Activated T-cell treated with anti-CD3 and anti-CD28 coated beads, Interleukin-2, amount 50 U/mL, for 4 hours (primary cell): ENCODE measurements at places on chromosomes 5 and 9. TPM values are rescaled to one million over a fixed set of nuclear protein-coding genes. Genes with fewer than 3 reads are reported as not detected.

DNA sequence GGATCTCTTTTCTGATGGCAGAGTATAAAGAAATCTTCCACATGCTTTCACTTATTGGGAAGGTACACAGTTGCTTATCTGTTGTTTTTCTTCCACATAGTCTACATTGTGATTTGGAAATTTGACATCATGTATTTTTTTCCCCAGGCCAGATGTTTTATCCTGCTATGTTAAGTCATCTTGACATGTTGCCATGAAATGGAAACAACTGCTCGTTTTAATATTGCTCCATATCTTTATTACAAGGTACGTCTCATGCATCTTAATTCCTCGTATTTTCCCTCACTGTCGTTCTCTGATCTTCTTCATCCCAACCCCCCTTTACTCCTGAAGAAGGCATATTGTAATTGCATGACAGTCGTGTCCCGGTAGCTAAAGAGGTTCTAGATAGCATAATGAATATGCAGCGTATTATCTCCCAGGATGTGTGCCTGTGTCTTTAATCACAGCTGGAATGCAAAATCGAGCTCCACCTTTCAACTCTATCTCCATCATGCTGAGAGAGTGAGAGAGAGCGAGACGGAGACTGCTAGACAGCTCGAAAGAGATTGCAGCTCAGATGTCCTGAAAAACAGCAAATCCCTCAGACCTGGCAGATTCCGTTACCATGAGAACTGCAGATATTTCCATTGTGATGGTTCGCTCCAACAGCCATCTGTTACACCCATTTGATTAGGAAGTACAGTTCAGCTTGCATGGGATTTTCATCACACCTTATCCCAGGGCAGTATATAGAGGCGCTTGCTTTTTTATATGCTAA lies 281.7 kb downstream of the TMEM38B start:
- DNase-seq: no peak

- DNase-seq: no peak
Measured at GRCh38 chr9:131421691-131422090, 27.8 kb downstream of the PRRC2B start.

TMC1 gene
- total RNA-seq: not detected

HSPA4 gene
- 277 TPM for total RNA-seq

DNA sequence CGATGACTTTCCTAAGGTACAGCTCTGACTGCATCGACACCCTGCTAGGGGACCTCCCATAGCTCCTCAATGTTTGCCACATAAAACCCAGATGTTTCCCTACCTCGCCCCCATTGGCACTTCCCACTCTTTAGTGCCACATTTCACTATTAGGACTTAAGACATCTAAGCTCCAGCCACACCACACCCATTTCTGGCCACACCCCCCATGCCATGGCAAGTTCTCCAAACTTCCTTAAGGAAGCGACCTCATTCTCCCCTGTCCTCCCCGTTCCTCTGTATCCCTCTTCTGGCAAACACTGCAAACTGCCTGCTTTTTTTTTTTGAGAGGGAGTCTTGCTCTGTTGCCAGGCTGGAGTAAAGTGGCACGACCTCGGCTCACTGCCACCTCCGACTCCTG lies 62.9 kb downstream of the USP20 start:
- no peak for DNase-seq

NPR3 gene
- total RNA-seq: 0.08 TPM

- DNase-seq: no peak
Measured at GRCh38 chr9:117276444-117276843, 138.4 kb downstream of the ASTN2 start.

DNA sequence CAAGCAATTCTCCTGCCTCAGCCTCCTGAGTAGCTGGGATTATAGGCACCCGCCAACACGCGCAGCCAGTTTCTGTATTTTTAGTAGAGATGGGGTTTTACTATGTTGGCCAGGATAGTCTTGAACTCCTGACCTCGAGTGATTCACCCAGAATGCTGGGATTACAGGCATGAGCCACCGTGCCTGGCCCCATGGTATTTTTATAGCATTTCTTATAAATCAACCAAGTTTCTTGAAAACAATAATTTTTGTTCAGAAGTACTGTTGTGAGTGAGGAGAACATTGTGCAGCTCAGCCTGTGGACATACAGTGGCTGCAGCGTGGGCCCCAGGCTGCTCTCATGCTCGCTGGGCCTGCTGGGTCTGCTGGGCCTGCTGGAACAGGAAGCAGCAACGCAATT lies 45.3 kb downstream of the MAP1B start:
- no peak for DNase-seq

DNA sequence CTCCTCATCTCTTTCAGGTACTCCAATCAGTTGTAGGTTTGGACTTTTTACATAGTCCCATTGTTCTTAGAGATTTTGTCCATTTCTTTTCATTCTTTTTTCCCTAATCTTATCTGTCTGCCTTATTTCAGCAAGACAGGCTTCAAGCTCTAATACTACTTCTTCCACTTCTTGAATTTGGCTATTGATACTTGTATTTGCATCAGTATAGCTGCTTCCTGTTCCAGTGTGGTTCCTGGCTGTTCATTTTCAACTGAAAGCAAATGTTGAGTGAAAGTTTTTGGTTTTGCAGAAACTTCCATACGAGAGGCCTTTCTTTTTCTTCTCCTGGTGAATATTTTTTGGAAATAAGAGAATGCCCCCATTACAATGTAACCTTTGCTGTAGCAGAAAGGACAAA lies 12.0 kb upstream of the IFNA1 start:
- DNase-seq: no peak

- DNase-seq: no peak
Measured at GRCh38 chr9:14870090-14870489, 40.1 kb downstream of the FREM1 start.

GRCh38 chr5:5584236-5584745 lies 161.8 kb downstream of the ICE1 start:
- no peak for DNase-seq

DNA sequence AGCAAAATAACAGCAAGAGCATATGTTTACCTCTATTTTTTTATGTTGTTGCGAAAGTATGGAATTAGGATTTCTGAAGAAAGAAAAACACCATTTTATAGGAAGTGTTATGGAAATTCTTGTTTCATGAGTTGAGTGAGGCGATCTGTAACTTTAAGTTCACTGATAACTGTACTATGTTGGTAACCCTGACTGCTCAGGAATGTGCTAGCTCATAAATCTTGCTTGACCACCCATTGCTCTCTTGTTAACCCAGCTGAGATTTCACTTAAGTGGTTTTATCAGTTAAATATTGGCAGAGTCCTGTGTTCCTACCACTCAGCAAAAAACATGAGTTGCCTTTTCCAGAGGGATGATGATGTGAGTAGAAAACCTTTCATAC lies 91.1 kb upstream of the STARD4 start:
- no peak for DNase-seq

- DNase-seq: no peak
Measured at GRCh38 chr5:62139741-62140140, 166.3 kb upstream of the KIF2A start.

- no peak for DNase-seq
Measured at GRCh38 chr9:121926351-121926801, 166.7 kb downstream of the TTLL11 start.
